Neural cell (in vitro differentiated cells): ENCODE measurements at places on chromosomes 13 and 19. TPM values are rescaled to one million over a fixed set of nuclear protein-coding genes. Genes with fewer than 3 reads are reported as not detected.

KRTDAP gene
- not detected in 2 replicates for polyA plus RNA-seq

RASIP1 gene
- polyA plus RNA-seq = 0.26 TPM in 1 of 2 replicates, not detected in the other

CILP2 gene
- polyA plus RNA-seq = 0.60 and 0.84 TPM in 2 replicates

CATSPERD gene
- polyA plus RNA-seq = not detected in 2 replicates

PSG7 gene
- polyA plus RNA-seq = not detected in 2 replicates

PRR20C gene
- polyA plus RNA-seq = not detected in 2 replicates

DMKN gene
- not detected in 2 replicates for polyA plus RNA-seq
